ENCODE measurements at places on chromosomes 3 and 15.

GRCh38 chr3:10937141-10937825, 55.3 kb upstream of the SLC6A1 start:
- no peak for DNase-seq

- no peak for DNase-seq
Observed at GRCh38 chr3:163953526-163953925, 1124.8 kb downstream of the SI start.

- DNase-seq, result no peak
Observed at GRCh38 chr3:126352476-126353454, 4.4 kb downstream of the KLF15 start.

- no peak for DNase-seq
Observed at GRCh38 chr15:39400821-39401550, 179.9 kb upstream of the THBS1 start.

DNA sequence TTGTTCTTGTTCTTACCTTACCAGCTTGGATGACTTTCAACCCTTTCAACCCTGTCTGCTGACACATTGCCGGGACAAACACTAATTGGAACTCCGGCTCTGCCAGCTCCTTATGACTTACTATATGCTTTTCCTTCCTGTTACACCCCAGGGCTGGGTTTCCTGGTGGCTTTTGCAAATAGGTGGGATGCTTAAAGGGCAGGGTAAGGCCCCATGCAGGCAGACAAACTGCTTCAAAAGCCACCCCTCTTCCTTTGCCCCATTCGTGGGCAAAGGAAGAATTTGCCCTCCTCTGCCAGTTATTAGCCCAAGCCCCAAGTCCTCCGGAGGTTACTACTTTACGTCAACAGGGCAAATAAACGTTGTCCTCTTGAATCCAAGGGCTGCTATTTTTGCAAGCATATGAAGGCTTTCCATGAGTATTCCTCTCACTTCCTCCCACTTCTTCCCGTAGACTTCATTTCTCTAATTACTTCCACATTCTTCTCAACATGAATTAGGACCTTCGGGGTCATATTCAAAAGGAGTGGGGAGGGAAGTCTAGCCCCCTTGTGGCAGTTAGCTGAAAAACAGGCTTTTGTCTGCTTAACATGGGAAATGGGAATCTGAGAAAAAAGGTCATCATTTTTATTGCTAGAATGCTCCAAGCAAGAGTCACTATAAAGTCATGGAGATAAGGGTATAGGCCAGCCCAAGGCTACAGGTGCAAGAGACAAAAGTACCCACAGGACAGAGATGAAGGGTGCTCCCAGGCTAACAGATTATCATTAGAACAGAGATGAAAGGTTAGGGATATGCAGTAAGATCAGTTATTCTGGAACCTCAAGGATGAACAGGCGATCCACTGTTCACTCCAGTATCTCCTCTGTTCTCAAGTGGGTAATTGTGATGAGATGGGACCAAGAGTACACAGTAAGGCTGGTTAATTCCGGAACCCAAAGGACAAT, 56.3 kb upstream of the FSTL1 start:
- peak; percentile 19 for DNase-seq

DNA sequence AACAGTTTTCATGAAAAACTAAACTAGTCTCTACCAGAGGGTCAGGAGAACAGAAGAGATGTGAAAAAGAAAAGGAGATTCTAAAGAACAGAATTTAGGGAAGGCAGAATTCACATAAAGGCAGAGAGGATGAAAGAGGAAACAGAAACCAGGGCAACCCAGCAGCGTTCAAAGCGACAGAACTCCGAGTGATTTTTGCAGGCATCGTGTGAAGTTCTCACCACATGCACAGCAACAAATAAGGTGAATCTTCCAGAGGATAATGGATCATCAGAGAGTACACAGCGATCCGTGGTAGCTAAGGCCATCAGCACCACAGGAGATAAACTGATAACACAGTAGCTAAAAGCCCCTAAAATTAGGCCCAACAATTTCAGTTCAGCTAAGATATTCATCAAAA, 250.8 kb upstream of the THBS1 start:
- no peak for DNase-seq

GRCh38 chr15:30953183-30953582, 38.2 kb downstream of the MTMR10 start:
- DNase-seq, result no peak

GRCh38 chr3:189555558-189555881, 75.7 kb upstream of the TP63 start:
- DNase-seq, result no peak

GRCh38 chr3:88616413-88616812, 466.7 kb downstream of the C3orf38 start:
- no peak for DNase-seq

DNA sequence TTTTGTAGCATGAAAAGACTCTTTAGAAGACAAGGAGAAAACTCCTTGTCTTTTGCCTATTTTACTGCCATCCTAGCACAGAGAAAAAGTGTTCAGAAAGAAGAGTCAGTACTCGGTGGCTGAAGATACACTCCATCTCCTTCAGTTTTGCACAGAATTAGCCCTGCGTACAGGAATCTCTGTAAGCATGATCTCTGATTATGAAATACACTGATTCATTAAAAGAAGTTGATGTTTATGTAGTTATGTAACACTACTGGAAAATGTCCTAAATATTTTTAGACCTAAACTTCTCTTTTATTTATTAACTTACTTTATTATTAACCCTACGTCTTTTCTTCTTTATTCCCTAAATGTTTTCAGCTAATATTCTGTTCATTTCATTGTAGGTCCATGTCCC, 138.4 kb downstream of the LEKR1 start:
- no peak for DNase-seq

- peak; percentile 8 for DNase-seq
Observed at GRCh38 chr3:38519000-38519399, 22.9 kb downstream of the EXOG start.

- DNase-seq, result peak; percentile 2
Observed at GRCh38 chr3:86969500-86970189, 21.3 kb downstream of the VGLL3 start.

GRCh38 chr3:4818986-4819693, 160.1 kb upstream of the BHLHE40 start:
- no peak for DNase-seq

DNA sequence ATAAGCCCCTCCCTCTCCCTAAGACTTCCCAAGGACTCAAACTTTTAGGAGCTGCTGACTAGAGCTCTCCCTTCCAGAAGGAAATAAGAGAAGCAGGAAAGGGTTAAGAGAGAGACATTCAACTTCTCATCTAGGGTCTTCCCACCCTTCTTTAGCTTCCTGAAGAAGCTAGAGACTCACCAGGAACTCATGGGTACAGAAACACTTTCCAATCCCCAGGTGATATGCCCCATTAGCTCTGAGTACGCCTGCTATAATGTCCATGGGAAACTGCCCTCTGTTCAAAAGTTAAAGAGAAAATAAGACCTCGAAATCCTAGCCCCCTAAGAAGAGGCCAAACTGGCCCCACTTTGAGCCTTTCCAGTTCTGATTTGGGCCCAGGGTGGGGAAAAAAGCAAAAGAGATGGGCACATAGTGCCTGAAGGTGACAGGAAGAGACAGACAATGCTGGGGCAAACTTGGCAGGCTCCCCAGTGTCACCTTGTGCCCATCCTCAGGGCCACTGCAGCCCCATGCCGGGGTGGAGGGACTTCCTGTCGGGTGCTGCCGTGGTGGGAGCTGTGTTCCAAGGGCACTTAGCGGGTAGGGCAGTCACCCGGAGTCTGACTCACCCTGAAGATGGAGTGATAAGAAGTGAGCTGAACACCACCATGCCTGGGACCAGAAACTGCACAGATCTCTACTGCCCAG, 29.5 kb downstream of the CCDC12 start:
- DNase-seq, result peak; percentile 91

DNA sequence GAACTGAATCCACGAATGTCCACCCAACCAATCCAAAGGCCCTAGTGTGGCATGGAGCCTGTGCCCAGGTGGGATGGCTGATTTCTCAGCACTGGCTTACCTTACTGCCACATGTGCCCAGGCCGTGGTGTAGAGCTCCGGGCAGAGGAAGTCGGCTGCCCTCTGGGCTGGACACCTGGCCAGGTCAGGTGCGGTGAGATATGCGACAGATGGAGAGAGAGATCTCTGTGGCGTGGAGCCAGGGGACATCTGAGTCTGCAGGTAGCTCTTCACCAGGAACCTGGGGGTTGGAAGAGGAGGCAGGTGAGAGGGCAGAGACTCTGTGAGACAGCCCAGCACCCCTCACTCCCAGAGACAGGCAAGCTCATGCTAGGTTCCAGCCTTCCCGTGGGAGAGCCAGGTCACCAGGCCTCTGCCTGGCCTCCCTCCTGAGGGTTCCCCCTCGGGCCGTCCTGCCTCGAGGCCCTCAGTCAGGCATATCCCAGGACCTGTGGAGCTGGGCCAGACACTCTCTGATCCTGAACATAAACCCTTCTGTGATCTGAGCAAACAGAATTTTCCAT, 12.6 kb downstream of the ACOX2 start:
- no peak for DNase-seq

DNA sequence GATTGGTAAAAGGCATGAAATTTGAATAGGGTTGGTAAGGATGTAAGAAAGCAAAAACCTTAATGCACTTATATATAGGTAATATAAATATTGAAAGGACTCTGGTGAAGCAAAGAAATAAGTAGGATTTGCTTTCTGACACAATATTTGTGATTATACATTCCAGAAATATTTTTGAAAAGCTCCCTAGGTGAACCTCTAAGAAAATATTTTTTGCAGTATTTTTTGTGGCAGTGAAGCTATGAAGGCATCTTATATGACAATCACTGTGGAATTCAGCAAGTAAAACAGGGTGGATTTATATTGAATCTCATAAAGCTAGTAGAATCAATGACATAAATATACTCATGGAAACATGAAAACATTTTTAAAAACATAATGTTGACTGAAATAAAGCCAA, 119.6 kb upstream of the EPHA3 start:
- no peak for DNase-seq

DNA sequence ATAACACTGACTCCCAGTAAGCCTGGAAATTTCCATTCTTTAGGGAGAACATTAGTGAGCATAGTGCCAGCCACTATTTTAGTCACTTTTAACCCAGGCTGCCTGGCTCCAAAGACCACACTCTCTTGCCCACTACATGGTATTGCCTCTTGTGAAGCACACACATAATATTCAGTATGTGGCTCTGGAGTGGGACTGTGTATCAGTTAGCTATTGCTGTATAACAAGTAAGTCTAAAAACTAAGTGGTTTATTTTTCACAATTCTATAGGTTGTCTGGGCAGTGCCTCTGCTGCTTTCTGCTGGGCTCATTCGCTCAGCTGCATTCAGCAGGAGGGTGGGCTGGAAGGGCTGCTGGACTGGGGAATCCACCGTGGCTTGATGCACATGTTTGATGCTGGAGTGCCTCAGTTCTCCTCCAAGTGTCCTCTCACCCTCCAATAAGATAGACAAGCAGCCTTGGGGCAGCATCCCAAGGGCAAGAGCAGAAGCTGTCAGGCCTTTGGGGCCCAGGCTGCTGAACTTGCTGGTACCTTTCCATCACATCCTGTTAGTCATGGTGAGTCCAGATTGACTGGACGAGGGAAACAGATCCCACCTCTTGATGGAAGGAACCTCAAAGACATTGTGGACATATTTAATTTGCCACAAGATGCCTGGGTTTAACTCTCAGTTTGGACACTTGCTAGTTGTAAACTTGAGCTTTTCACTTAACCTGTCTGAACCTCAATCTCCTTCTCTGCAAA, 66.6 kb upstream of the TLE3 start:
- DNase-seq, result no peak

DNA sequence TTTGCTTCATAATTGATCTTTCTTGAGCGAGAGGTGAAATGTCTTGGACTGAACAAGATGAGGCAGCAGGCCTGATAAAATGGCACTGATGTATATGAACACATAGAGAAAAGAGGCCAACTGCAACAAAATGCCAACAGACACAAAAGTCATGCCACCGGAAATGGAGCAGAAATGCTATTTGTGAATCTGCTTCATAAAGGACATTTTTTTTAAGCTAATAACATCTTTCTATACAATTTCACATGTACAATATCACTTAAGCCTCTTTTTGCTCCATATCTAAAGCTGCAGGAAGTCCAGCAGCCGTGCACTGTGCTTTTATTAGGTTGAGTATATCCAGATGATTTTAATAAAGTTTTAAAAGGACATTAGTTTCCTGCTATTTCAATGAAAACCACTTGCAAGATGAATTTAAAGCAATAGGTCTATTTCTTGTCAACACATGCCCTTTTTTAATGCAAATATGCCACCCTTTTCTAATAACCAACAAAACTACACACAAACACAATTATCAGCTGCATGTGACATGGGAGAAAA, 169.2 kb upstream of the ADAMTS9 start:
- DNase-seq, result no peak

GRCh38 chr15:22959321-22960101, 20.7 kb downstream of the CYFIP1 start:
- no peak for DNase-seq

DNA sequence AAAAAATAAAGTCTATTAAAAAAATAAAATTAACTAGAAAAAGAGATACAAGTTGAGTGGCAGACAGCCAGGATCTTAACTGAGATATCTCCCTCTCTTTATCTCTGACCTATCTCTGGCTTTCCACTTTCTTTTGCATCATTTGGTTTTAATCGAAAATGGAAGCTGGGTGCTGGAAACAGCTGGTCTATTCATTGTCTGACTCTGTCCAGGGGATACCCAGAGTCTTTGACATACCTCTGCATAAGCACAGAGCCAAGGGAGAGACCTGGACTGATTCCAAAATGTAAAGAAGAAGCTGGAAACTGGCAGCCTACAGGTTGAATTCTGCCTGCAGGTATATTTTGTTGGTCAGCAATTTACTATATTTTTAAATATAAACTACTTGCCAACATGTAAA, 29.6 kb upstream of the CRBN start:
- DNase-seq, result no peak

DNA sequence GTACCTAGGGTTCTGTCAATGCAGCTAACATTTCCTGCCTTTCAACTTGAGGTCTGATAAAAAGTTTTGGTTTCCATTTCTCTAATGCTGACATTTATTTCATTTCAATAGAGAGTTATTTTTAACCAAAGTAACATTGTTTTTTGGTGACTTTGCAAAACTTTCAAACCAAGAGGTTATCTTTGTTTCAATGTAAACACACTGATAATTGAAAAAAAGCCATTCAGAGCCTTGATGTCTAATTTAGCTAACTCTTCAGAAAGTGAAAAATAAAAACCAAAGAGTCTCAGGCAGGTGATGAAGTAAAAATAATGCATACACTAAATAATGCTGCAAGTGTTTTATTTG, 9.6 kb upstream of the TIPARP start:
- peak; percentile 51 for DNase-seq

- no peak for DNase-seq
Observed at GRCh38 chr3:66980791-66981190, 17.3 kb upstream of the KBTBD8 start.

- DNase-seq, result no peak
Observed at GRCh38 chr3:61323094-61323493, 71.8 kb upstream of the FHIT start.

GRCh38 chr3:45273681-45274515, 47.8 kb upstream of the TMEM158 start:
- DNase-seq, result no peak

GRCh38 chr15:94080416-94080815, 150.9 kb upstream of the MCTP2 start:
- no peak for DNase-seq

DNA sequence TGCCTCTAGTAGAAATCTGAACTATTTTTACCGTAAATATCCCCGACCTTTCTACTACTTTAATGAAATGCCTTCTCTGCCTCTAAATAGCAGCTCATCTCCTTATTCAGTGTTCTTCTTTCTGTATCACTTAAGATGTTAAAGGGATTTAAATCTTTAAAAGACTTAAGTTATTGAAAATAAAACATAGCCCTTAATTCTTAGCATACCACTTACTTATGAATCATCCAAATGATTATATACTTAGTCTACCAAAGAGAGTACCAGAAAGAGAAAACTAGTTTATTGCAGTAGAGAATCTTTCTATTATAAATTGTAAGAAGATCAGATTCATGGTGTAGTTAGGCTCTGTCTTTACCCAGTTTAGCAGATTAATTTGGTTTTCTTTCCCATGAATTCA, 802.0 kb downstream of the TBL1XR1 start:
- DNase-seq, result no peak

Measured in CD4-positive, alpha-beta T cell treated with Interleukin-4 for 4 hours (primary cell).